Epithelial cell of proximal tubule (primary cell): ENCODE measurements at places on chromosomes 5 and 9.

DNA sequence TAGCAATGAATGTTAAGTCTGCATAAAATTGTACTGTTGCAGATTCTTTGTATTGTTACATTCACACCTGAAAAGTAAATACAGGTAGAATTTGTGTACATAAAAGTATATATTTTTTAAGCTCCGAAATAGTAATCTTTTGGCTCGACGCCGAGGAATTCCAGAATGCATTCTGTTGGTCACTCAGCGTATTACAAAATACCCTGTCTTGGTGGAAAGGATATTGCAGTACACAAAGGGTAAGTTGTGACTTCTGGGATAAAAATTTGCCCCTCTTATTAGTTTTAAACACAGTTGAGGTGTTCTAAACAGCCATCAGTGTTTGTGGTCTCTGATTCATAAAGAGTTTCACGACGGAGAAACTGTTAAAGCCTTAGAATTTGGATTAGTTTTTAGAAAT is 257.6 kb downstream of the ARHGEF28 start:
- DNase-seq: no peak

GRCh38 chr5:168931638-168932345 is 352.6 kb upstream of the PANK3 start:
- peak; percentile 96 for DNase-seq

DNA sequence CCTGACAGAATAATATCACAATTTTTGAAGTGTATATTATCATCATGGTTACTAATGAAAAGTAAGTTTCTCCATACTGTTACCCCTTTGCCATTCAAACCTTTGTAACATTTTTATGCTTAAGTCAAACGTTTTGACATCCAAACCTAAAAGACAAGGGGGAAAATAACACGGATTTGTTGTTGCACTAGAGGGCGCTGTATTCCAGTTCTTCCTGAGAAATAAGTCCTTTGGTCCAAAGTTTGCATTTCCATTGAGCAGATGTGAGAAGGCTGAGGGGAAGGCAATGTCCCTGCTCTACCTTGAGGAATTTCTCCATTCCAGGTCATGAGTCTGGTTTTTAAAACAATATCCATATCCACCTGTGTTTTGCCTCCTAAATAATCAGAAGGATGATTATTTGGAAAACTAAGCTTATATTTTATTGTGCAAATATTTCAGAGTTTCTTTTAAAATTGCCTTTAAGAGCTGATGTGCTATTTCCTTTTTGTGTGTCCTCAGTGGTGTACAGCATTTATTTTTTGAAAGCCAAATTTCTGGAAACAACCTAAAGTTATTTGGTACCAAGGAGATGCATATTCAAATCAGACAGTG is 9.7 kb downstream of the LECT2 start:
- DNase-seq: peak; percentile 46

GRCh38 chr5:142426129-142427014 is 101.6 kb upstream of the SPRY4 start:
- DNase-seq: no peak

DNA sequence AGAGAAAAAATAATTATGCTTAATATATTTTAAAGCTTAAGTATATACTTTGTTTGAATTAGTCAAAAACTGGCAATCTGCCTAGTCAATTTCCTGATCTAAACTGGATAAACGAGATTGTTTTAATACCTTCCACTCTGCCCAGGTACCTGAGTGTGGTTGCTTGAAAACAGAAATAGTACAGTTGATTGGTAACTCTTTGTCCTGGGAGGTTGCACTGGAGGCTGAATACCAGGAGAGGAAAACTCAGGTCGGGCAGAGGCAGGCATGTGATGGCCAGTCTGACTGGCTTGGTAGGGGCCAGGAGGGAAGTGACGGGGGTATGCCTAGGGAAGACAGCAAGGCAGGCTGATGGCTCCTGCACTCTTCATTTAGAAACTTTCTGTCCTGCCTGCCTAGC is 80.2 kb downstream of the PIK3R1 start:
- DNase-seq: no peak

DNA sequence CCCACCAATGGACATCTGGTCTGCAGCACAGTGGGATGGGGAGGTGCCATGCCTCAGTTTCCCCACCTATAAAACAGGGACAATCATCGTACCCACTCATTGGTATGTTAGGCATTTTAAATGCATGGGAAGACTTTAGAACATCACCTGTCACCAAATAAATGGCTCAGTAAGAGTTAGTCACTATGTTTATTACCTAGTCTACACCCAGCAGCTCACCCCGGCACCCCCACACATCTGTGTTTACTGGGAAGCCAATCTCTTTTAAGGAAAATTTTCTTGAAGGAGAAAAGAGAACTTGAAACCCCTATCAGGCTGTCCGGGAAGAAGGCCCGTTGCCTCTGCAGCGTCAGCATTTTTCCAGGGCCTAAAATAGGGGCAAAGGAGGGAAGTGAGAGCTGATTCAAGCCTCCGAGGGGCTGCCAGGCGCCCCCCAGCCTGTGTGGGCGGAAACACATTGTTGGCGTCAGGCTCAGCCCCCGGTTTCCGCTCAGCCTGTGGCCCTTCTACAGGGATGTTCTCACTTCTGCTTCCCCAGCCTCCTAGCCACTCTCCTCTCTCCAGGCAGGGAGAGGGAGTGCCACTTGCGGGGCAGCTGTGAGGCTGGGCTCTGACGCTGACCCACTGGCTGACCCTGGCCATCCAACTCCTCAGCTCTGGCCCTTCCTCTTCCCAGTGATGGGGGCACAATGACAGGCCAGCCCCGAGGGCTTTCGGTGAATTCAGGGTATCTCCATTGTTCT is 4.6 kb downstream of the CSF1R start:
- no peak for DNase-seq

DNA sequence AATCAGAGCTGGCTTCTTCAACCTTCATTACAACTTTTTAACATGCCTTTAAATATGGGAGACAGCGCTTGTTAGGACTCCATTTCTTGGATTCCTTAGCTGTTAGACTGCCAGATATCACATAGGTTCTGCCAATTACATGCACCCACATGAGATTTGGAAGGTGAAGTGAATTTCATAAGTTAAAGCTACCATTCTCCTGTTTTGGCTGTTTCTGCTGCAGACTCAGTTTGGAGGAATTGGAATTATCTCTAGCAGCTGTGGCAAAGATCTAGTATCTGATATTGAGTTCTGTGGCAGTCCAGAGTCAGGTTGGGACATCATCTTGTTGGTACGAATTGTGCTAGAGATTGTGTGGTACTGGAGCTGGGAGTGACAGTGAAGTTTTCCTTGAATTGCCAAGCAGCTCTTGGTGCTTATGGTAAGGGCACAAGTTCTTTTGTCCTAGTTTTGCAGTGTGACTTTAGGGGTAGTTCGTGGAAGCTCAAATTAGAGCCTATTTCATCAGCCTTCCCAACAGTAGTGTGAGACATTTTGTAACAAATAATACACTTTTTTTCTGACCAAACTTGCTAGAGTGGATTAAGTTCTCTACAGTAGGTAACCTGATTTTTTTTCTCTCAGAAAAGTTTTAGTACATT is 9.1 kb upstream of the PJA2 start:
- DNase-seq: no peak

GRCh38 chr9:88044200-88044599 is 69.9 kb upstream of the CDK20 start:
- no peak for DNase-seq

DNA sequence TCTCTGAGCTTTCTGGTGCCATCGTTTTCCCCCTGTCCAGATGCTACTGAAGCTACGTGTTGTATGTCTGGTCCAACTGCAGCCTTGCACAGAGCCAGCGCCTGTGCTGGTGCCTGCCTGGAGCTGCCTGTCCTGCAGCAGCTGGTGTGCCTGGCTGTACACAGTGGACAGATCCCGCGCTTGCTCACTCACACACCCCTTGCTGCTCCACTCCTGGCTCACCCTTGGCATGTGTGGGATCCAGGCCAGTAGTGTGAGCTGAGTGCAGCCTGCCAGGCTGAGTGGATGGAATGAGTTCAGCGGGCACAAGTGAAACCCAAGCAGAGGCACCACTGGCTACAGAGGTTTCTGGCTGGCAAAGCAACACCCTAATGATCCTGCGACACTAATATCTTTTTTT is 40.4 kb downstream of the FER start:
- no peak for DNase-seq

DNA sequence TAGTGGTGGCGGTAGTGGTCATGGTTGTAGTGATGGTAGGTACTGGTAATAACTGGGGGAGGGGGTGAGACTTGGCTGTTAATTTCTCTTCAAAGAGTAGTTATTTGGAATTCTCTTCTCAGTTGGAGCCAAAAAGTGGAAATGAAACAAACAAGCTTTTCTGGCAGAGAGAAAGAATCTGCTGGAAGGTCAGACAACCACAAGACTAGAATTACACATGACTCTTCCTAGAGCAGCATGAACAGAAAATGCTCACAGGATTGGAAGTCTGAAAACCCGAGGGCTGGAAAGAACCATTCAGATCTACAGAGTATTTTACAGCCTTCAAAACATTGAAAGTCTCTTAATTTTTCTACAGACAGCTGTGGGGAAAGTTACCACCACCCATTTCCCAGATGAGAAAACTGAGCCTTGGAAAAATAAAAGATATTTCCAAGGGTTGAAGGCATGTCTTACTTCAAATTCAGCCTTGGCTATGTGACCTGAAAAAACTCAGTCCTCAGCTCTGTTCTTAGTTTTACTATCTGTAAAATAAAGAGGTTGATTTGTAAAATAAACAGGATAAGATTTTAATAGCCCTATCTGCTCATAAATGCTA is 42.9 kb upstream of the TRIM32 start:
- DNase-seq: no peak
